ENCODE measurements at places on chromosomes 1 and 21. TPM values are rescaled to one million over a fixed set of nuclear protein-coding genes. Genes with fewer than 3 reads are reported as not detected.

DNA sequence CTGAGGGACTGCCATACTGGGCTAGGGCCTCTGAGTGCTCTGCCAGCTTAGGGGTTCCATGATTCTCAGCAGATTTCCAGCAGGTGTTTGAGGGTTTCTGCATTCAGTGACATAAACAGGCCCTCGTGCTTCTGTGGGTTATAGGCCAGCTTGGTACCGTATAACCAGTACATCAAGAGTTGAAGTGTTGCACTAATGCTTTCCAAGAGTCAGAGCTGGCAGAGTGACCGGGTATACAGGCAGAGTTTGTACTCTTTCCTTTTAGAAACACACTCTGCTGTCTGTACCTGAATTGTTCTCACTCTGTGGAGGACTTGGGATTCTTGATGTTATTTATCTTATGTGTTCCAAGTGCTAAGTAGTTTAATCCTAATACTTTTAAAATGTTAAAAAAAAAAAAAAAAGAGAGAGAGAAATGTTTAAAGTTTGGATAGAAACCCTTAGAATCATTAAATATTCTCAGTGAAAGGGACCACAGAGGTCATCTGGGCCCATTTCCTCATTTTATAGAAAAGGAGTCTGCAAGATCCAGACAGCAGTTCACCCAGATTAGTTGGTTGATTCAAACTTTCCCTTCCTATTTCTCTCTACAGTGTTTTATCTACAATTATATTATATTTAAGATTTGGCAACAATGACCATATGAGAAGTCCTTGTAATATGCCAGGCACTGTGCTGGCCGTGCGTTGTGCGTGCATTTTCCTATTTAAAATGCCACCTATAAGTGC is 325.8 kb downstream of the KIF26B start:
- DNase-seq = no peak

GRCh38 chr1:3907031-3907534 is 7.0 kb upstream of the C1orf174 start:
- no peak for DNase-seq

DNA sequence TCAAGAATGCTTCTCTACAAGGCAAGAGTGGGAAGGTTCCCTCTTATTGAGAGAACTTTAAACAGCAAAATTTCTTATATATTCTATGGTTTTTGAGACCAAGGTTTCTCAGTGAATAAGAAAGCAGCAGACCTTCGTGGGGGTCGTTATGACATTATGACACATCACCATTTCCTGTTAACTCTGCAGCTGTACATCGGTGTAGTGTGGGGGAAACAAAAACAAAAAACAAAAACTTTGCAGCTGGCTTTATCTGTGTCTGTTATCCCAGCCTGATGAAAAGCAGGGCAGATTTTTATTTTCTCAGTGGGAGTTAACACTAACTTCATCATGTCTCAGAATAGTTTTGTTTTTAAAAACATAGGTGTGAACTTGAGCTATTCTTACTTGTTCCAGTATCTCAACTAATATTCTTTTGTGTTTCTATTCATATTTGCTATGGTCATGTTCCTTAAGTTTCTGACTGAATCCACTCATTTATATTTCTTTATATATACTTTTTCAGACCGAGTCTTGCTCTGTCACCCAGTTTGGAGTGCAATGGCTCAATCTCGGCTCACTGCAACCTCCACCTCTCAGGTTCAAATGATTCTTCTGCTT is 2.1 kb downstream of the SDE2 start:
- no peak for DNase-seq

DNA sequence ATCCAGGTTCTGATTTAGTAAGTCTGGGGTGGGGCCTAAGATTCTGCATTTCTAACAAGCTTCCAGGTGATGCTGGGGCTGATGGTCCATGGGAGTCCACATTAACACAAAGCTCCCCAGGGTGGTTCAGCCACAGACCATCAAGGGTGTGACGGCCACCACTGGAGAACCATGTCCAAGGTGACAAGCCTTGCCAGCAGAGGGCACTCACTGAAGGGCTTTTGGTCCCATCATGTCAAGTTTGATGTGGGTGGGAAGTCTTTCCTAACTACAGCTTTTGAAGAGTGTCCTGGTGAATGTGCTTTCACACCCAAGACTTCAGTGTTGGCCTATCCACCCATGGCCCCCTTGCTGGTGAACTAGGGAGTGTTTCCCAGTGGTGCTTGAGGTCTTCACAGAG is 67.1 kb downstream of the UBE2T start:
- peak; percentile 54 for DNase-seq

- no peak for DNase-seq
Measured at GRCh38 chr1:97745912-97746311, 174.9 kb downstream of the DPYD start.

- peak; percentile 77 for DNase-seq
Measured at GRCh38 chr1:55128418-55128995, 86.7 kb downstream of the USP24 start.

GRCh38 chr1:32889731-32890278 is 3.5 kb downstream of the HPCA start:
- no peak for DNase-seq

- no peak for DNase-seq
Measured at GRCh38 chr1:75310067-75310466, 175.9 kb downstream of the LHX8 start.

- no peak for DNase-seq
Measured at GRCh38 chr1:191320062-191320461, 838.2 kb upstream of the RGS18 start.

GRCh38 chr1:46455951-46456350 is 33.7 kb upstream of the DMBX1 start:
- no peak for DNase-seq

DNA sequence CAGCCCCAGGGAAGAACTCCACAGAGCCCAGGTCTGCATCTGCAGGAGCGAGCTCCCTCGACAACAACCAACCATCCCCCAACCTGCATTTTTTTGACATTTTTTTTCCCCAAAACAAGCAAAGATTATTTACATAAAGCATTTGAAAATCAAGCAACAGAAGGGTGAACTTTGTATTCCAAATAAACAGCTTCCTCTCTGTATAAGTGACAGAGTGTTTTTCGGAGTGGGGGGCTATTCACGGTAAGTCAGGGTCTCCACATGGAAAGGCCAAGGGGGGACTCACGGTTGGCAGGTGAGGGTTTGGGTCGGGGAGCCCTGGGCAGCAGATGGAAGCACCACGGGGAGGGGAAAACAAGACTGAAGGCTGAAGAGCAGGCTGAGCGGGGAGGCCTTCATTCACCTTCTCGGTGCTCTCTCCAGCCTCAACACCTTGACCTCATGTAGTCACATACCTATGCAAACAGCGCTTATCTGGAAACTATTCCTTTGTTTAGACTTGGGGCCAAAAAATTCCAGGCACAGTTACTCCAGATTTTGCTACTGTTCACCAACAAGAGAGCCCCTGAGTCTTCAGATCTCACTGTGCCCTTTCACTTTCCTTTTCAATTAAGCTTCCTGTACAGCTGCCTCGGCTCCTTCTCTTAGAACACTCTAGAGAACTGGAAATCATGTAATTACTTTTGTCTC is 27.6 kb downstream of the C2CD2 start:
- no peak for DNase-seq

DNA sequence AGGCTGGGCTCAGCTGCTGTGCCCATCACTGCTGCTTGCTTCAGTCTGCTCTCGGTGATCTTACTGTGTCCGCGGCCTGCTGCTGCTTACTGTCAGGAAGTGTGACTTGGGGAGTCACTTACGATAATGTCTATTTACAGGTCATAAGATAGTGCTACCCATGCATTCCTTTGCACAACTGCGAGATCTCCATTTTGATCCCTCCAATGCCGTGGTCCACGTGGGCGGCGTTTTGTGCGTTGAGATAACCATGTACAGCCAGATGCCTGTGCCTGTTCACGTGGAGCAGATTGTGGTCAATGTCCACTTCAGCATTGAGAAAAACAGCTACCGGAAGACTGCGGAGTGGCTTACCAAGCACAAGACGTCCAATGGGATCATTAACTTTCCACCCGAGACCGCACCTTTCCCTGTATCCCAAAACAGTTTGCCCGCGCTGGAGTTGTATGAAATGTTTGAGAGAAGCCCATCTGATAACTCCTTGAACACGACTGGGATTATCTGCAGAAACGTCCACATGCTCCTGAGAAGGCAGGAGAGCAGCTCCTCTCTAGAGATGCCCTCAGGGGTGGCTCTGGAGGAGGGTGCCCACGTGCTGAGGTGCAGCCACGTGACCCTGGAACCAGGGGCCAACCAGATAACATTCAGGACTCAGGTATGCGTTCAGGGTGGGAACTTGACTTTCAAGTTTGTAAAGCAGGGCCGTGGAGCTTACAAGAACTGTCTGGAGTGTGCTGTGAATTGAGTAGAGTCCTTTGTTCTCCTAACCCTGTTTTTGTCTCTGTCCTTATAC is 24.4 kb upstream of the PWP2 start:
- DNase-seq = no peak

- DNase-seq = no peak
Measured at GRCh38 chr1:223776075-223776814, 63.9 kb downstream of the CAPN2 start.

- no peak for DNase-seq
Measured at GRCh38 chr1:58997637-58998036, 213.8 kb upstream of the JUN start.

Gene DNAJC8
- 81.8 TPM for polyA plus RNA-seq

Gene GLRX2
- polyA plus RNA-seq = 48.8 TPM

Gene OVAAL
- polyA plus RNA-seq = 0.12 TPM

Gene HAX1
- 83.8 TPM for polyA plus RNA-seq

Gene NPPA
- polyA plus RNA-seq = not detected

Gene IGSF21
- polyA plus RNA-seq = not detected

Gene CLCA1
- not detected for polyA plus RNA-seq

Gene AMPD1
- not detected for polyA plus RNA-seq

Gene AK5
- 6.1 TPM for polyA plus RNA-seq

Gene MANEAL
- polyA plus RNA-seq = 13.8 TPM

Gene ZNF670
- 2.9 TPM for polyA plus RNA-seq

Gene ATP1B1
- polyA plus RNA-seq = 215 TPM

Gene SORT1
- 6.7 TPM for polyA plus RNA-seq

Gene ANKRD65
- 0.05 TPM for polyA plus RNA-seq

All from A549 (cell line).